ENCODE measurements at places on chromosomes 16 and 17.

- DNase-seq = no peak
These were observed 11.9 kb downstream of the MAPT start for GRCh38 chr17:45906237-45906636.

GRCh38 chr17:7915179-7915610, 894 bp downstream of the RNF227 start:
- DNase-seq = no peak

DNA sequence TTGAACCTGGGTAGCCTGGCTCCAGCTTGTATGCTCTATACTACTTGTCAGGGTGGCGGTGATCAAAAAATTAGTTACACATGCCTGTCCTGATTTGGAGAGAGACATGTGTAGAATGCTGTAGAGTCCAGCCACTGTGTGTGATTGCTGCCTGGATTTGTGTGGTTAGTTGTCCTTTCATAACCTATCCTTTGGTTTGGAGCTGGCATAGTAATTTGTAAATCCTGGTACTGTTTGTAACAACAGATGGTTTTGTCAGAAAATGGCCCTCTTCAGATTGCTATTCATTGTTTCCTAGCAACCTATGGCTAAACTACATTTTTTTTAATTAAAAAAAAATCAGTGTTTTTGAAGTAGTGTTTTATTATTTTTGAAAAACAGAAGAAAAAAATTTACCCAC, 30.5 kb downstream of the ETV4 start:
- no peak for DNase-seq

DNA sequence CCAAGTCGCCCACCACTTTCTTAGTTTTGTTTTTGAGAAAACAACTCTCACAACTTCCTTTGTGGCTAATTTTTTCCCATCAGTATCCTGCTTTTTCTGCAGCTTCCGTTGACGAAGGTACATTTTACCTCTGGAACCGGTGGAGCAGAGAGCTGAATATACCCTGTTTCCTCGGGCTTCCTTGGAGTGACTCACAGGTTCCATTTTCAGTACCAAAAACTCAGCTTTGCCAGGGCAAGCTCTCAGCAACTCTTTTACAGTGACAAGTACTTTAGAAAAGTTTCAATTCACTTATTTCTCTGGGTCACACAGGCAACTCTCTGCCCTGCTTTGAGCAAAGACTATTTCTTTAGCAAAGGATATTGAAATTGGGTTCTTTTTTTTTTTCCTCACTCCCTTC, 318.9 kb downstream of the SNX29 start:
- no peak for DNase-seq

DNA sequence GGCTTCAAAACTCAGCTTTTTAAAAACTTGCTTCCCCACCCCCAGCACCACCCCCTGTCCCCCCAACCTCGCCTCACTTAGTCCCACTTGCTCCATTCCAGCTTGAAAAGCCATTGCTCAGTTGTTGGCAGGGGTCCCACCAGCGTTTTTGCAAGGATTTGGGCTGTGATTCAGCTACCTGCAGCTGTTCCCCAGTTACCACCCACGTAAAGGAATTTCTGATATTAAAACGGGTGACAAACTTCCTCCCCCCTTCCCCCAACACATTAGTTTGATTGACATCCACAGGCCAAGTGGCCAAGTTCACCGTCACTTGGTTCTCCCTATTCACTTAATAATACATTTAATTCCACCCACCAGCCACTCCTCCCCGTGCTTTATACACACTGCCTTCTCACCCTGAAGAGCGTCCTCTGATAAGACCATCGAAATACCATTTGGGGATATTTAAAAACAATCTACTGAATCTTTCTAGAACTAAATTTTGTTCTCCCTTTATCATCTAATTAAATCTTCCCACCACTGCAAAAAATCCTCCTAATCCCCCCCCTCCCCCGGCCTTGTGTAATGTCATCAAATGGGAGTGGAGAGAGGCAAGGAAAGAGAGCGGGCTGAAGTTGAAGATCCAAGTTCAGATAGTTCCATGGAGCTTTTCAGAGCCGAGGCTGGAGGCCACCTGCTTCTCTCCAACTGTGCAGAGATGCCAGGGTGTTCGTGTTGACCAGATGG, 55.1 kb downstream of the SOX9 start:
- DNase-seq = no peak

GRCh38 chr17:17066021-17066420, 23.8 kb downstream of the MPRIP start:
- no peak for DNase-seq

DNA sequence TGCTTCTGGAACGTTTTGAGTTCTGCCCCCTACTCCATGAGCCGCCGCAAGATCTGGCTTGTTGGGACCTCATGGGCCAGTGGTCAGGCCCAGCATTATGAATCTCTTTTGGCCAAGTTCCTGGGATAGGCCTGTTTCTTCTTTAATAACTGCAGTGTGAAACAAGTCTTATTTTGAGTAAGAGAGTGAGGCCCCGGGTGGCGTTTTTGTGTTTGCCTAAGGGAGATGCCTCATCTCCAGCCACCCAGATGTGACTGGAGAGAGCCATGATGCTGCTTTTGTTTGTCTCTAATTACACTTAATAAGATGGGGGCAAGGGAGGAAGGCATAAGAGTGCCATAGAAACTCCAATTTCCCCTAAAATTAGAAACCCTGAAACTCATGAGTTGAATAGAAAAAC, 39.8 kb downstream of the KSR1 start:
- DNase-seq = no peak

- no peak for DNase-seq
These were observed 36.2 kb downstream of the RGS9 start for GRCh38 chr17:65173284-65173793.

DNA sequence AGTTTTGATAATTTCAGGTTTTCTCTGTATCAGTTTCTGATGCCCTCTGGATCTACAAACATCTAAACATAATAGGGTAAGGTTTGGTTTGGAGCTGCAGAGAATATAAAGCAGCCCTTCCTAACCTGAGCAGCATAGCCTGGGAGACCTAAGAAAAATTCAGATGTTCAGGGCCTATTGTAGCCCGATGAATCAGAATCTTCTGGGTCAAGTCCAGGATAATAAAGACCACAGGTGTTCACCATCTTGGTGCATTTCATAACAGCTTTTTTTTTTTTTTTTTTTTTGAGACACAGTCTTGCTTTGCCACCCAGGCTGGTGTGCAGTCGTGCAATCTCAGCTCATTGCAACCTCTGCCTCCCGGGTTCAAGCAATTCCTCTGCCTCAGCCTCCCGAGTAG, 19.7 kb upstream of the ARHGAP17 start:
- DNase-seq = no peak

DNA sequence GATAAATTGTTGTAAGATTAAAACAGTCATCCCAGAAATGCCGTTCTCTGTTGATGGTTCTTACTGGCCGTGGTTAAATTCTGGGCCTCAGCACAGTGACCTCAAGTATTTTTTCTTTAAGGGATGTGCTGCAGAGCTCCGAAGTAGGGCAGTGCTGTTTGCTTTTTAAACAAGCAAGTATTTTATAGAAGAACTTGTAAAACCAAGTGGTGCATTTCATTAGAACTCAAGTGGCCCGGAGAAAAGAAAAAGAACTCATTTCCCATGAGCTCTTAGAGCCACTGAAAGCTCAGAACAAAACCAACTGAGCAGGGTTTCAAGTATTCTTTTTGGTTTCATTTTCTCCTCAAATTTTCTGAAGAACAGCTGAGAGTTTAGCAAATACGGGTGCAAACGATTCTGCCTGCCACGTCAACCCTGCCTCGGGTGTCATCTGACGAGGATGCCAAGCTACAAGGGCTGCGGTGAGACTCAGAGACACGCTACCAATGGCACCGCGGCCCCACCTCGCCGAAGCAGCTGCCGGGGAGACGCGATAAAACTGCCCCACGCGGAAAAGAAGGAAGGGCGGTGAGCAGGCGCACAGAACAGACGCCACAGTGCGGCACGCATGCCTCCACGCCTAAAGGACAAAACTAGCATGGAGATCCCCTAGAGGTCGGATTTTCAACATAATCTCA, 6.3 kb downstream of the LMF1 start:
- DNase-seq = no peak

DNA sequence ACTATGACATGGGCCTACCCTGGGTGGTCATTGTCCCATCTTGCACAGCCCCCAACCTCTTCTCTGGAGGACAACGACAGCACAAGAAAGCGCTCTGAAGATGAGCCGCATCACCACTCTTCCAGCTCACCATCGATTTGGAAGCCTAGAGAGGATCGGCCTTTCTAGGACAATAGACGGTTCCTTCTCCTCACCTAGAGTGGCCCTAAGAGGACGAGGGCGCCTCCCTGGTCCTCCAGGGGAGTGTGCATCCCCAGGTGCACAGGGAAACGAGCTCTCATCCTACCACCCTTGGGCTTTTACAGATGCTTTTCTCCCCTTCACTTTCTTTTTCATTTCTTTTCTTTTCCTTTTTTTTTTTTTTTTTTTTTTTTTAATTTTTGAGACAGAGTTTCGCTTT, 20.3 kb upstream of the SLC52A1 start:
- no peak for DNase-seq

DNA sequence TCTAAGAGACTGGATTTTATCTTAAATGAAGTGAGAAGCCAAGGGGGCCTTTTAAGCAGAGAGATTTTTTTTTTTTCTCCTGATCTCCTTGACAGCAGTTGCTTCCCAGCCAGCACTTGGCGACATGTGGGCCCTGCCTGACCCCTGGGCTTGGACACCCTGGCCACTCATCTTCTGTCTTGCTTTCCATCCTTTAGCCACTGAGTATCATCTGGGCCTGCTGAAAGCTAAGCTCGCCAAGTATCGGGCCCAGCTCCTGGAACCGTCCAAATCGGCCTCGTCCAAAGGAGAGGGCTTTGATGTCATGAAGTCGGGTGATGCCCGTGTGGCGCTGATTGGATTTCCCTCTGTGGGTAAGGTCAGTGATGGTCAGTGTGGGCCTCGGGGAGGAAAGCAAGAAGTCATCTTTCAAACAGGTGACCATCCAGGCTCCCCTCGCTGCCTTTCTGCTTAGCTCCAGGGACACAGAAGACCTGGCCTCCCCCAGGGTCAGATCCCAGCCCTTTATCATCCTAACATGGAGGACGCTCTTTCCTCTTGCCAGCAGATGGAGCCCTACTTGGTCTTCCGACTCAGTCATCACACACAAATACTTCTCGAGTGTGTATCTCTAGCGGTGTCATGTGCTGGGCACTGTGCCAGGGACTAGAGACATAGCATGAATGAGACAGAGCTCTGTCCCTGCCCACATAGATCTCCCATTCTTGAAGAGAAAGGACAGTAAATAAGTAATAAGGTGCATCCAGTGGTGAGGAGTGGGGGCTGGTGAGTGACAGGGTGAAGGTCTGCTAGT, 6.1 kb downstream of the DRG2 start:
- DNase-seq = no peak

DNA sequence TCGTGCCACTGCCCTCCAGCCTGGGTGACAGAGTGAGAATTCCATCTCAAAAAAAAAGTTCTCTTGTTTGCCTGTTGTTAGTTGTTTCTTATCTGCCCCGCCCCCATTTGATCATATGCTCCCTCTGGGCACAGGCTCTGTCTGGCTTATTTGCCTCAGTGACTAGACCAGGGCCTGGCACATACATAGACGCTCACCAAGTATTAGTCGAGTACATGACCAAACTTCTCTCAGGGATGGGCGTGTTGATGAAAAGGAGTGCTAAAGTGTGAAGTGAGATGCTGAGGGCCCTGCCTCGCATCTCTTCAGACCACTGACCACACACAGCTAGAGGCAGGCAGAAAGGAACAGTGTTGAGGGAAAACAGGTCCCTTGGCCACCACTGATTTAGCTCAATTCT, 3.3 kb upstream of the HELZ start:
- DNase-seq = no peak

- DNase-seq = no peak
These were observed 2.6 kb upstream of the GRIN2C start for GRCh38 chr17:74862108-74862901.

DNA sequence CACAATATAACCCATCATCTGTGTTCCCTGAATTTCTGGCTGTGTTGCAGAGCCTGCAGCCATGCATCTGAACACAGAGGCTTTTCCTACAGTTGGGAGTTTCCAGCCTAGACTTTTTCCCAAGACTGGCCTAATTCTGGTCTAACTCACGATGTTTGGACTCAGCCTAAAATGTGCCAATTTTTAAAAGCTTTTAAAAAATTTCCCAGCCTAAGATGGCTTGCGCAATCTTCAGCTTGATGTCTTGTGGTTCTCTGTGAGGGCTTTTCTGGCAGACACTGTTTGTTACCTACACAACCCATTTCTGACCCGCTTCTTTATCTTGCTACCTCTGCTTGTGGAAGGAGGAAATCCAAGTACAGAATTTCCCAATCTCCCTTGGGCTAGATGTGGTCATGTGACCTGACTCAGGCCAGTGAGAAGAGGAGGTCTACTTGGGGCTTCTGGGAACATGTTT, 72.7 kb upstream of the GAS7 start:
- DNase-seq = no peak

DNA sequence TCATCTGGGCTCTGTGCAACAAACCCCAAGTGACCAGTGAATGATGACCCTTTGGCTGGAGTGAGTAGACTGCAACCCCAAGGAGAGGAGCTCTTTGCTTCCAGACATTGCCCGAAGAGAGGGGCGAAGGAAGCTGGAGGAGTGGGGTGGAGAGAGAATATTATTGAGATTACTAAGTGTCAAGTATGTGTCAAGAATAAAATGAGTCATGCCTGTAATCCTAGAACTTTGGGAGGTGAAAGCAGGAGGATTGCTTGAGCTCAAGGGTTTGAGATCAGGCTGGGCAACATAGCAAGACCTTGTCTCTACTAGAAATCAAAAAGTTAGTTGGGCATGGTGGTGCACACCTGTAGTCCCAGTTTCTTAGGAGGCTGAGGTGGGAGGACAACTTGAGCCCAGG, 142.0 kb upstream of the CCL2 start:
- no peak for DNase-seq

GRCh38 chr17:57668332-57668731, 76.8 kb downstream of the CCDC182 start:
- DNase-seq = no peak

DNA sequence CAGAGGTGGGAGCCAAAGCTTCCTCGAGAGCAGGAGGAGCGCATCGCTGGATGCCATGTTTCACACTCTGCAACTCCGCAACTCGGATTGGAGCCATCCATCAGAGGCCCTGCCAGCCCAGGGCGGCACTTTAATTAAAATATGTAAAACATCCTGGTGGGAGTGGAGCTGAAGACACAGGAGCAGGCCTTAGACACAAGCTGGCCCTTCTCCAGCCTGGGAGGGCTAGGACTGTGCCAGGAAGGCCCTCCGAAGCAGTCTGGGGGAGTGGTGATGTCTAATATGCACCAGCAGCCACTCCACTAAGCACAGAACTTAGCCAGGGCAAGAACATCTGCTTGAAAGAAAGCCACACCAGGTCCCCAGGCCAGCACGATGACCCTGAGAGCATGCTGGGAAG, 5.8 kb upstream of the CCDC182 start:
- no peak for DNase-seq

- DNase-seq = no peak
These were observed 4.7 kb upstream of the FAAP100 start for GRCh38 chr17:81556863-81557262.

- DNase-seq = no peak
These were observed 58.6 kb downstream of the WSB1 start for GRCh38 chr17:27352448-27353032.

GRCh38 chr17:28187931-28188330, 131.1 kb upstream of the TMEM97 start:
- no peak for DNase-seq

GRCh38 chr17:7587420-7588151, 2.3 kb downstream of the SOX15 start:
- no peak for DNase-seq

All from GM12864 (cell line).